ENCODE measurements at places on chromosomes 5 and 9.

DNA sequence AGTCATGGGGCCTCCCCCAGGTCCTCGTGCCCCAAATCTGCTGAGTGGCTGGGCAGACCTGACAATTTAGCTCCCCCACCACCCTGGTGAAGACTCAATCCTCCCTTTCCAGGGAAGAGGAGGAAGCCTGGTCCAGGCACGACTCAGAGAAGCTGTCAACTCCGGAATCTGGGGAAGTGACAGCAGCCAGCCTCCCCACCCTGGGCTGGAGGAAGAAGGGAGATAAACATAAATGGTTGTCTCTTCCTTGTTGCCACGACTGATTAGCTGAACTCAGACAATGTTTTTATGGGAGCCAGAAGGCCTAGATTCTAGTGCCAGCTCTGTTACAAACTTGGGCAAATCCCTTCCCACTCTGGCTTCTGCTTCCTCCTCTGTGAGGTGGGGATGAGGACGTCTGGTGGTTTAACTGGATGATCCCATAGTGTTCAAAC lies 15.4 kb downstream of the CCDC69 start:
- no peak for DNase-seq

- no peak for DNase-seq
Measured at GRCh38 chr5:125298258-125298657, 551.8 kb upstream of the ZNF608 start.

GRCh38 chr5:74183041-74183440 lies 457.5 kb downstream of the ENC1 start:
- DNase-seq: no peak

GRCh38 chr5:62579761-62580160 lies 1.1 kb downstream of the LRRC70 start:
- DNase-seq: no peak

DNA sequence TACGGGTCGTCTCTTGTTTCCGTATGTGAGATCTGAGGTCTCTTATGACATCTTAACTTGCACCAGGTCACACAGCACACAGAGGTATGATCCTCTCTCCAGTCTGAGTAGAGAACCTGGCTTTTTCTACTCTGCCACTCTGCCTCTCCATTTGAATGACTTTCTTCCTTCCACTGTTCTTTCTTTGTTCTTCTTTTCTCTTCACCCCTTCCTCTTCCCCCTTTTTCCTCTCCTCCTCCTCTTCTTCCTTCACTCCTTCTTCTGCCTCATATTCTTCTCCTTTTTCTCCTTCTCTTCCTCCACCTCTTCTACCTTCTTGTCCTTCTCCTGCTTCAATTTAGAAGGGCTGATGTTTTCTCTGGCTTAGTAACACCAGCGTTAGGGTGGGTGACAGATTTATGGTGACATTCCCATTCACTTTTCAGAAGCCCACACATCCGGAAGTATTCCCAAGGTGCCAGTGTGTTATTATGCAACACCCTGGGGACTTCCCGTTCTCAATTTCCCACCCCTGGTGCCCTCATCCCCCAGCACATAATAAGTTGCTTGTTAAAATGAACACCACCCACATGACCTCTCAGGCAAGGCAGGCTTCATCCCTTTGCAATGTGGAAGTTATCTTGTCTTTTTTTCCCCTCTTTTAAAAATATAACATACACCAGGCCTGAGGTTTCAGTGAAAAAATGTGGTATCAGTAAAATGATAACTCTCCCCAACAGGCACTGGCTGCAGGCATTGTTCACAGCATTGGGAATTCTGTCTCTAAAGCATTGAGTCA lies 122.0 kb downstream of the PAPPA start:
- DNase-seq: no peak

DNA sequence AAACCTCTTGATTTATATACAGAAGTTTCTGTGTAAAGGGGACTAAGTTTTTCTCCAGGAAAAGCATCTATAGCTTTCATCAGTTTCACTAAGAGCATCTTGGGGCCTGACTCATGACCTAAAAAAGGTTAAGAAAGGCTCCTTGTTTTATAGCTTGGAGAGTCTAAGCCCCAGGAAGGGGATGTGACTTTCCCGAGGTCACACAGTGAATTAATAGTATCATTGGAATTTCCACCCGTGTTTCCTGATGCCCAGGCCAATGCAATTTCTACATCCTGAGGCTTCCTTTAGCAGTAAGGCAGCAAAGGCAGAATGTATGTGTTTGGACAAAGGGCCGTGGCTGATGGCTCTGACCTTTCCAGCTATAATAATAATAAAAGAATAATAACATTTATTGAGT lies 8.6 kb downstream of the MORN5 start:
- DNase-seq: no peak

DNA sequence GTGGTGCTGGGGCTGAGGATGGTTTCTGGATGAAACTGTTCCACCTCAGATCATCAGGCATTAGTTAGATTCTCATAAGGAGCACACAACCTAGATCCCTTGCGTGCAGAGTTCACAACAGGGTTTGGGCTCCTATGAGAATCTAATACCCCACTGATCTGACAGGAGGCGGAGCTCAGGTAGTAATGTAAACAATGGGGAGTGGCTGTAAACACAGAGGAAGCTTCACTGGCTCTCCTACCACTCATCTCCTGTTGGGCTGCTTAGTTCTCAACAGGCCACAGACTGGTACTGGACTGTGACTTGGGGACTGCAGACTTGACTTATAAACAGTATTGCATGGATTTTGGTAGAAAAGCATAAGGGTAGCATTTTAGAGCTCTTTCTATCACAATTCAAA lies 870.7 kb upstream of the CDH10 start:
- DNase-seq: no peak

DNA sequence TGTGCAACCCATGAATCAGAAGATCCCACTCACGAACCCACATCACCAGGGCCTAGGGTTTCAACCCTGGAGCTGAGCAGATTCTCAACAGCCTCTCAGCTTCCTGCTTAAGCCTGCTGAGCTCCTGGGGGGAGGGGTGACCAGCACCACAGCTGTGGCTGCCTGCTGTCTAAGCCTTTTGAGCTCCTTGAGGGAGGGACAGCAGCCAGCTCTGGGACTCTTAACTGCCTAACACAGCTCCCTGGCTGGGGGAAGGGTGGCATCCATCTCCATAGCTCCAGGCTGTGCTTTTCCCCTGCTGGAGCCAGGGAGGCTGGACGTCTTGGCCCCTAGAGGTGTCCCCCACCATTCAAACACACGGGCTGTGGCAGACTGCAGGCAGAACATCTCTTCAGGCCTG lies 250.3 kb downstream of the DMAC1 start:
- no peak for DNase-seq

DNA sequence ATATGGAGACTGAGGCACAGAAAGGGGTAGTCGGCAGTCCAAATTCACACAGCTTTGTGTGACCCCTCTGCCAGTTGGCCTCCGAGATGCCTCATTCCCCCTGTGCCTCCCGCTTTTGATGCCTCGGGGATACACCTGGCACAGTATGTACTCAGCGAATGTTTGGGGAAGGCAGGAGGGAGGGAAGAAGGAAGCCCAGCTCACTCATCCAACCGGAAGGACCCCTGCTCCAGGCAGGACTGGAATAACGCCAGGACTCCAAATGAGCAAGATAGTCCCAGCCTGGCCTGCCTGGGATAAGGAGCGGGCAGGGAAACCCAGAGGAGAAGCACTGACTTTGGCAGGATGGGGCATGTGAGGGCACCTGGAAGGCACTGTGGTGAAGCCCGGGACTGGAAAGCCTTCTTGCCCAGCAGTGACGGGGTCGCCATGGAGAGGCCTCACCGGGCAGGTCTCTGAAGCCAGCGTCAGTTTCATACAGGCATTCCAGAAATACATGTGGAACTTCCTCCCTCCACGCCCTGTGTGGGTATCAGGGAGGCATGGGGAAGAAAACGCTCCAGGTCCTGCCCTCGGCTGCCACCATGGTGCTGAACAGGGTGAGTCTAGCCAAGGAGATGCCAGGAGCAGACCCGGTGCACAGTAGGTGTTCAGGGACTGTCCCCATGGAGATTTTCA lies 20.3 kb downstream of the LMX1B start:
- no peak for DNase-seq

GRCh38 chr5:50807661-50808060 lies 141.2 kb downstream of the PARP8 start:
- DNase-seq: no peak

DNA sequence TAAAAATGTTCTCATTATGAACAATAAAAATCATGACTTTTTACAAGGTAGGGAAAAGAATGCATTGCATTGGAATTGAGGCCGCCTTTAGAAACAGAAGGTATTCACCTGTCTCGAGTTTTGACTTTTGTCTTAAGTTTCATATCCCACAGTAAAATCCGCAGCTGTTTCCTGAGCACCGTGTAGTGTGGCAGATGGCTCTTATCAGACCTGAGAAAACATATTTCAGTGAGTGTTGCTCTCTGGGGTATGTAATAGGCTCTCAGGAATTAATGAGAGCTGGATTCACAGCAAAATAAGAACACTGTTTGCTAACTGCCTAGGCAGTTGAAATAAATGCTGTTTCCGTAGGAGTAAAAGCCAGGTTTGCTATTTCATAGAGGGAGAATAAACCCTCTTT lies 221.4 kb downstream of the CFAP90 start:
- DNase-seq: no peak

- DNase-seq: no peak
Measured at GRCh38 chr9:34862043-34862442, 96.0 kb upstream of the PHF24 start.

DNA sequence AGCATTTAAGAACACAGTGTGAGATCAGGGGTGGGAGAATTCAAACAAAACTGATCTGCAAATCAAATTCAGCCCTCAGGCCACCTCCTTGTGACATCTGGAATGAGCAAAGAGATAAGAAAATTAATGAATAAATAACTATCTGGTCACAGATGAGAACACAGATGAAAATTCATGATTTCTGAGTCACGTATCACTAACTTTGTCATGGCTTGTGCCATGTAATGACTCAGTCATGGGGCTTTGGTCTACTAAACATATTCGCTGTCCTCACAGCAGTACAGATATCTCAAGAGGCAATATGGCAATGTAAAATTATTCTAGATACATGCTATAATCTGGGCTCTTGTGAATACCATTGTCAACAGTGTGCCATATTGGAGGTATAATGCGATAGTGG lies 274.4 kb downstream of the MAN2A1 start:
- DNase-seq: no peak

DNA sequence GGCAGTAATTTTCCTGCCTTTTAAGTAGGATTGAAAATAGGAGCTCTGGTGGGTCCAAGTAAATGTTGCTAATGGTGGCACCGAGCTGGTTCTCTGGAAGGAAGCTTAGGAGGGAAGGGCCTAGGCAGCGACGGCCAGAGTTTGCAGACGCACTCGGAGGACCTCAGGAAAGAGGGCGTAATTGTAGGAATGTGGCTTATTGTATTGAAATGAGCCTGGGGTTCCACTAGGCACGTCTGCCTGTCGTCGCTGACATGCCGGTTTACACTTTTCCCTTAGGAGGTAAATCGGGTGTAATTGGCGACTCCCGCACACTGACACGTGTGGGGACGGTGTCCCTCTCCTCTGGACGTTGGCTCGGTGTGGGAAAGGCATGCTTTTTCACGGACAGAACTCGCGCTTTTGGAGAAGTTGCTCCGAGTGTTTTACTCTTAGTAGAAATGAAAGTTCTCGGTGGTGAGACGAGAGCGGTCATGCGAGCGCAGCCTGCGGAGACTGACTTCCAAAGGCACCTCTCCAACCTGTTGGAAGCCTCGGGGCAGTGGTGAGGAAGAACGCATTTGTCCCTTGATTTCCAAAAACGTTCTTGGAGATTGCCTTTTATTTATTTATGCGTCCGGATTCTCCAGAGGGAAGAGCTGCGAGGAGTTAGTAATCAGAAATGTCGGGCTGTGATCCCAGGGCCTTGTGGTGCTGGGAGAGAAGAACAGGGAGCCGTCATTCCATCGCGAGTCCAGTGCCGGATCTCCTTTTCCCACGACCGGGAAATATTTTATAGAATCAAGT lies 1.3 kb downstream of the NR4A3 start:
- no peak for DNase-seq

GRCh38 chr5:57698802-57699201 lies 216.2 kb upstream of the ACTBL2 start:
- DNase-seq: no peak

GRCh38 chr5:84287951-84288350 lies 96.7 kb downstream of the EDIL3 start:
- no peak for DNase-seq

GRCh38 chr5:4563400-4563799 lies 576.7 kb upstream of the ADAMTS16 start:
- no peak for DNase-seq

Measured in bone marrow (tissue), 2 donors.